ENCODE measurements at places on chromosomes 6 and 20. TPM values are rescaled to one million over a fixed set of nuclear protein-coding genes. Genes with fewer than 3 reads are reported as not detected.

DNA sequence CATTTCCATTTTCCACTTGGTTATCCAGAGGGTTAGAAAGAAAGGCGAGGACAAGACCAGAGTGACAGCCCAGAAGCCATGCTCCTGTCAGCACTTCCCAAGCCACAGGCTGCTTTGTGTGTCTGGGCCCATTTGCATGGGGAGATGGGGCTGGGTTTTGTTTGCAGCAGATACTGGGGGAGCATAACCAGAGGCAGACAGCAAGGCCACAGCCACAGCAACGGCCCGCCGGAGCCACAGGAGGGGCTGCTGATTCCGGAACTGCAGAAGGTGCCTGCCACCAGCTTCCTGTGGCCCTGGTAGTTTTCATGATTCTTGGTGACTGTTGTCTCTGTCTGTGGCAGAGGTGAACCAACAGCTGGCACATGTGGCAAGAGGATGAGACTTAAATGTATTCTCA lies 106.6 kb downstream of the DLL1 start:
- no peak for DNase-seq

GRCh38 chr20:13271977-13272975 lies 51.2 kb downstream of the ISM1 start:
- DNase-seq = no peak

DNA sequence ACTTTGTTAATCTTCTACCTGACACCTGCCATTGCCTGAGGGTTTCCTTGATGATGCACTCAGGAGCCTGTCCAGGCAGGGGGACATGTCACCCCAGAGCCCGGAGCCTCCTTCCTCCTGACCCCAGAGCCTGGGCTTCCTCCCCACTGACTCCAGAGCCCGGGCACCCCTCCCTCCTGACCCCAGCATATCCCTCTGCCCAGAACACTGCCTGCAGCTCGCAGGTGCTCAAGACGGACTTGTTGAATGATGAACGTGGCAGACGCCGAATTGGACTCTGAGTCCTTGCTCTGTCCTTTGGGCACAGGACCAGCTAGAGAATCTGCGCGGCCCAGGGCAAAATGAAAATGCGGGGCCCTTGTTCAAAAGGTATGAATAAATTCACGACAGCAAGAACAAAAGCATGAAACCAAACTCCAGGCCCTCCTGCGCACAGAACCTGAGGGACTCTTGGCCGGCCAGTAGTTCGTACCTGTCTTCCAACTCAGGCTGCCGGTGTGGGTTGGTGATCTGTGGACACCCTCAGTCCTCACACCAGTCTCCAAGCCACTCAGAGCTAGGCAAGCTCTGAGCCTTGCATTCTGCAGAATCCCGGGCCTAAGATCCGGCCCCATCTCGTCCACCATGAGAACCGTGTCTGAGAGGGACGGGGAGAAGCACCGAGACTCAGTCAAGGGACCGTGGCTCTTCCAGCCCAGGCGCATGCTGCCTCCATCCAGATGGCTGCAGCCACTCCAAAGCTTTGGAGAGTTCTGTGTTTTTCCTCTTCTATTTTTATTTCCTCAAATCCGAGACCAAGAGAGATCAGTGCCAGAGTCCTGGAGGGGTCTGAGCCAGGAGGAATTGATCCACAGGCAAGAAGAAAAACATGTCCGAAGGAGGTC lies 104.7 kb downstream of the BMP7 start:
- no peak for DNase-seq

DNA sequence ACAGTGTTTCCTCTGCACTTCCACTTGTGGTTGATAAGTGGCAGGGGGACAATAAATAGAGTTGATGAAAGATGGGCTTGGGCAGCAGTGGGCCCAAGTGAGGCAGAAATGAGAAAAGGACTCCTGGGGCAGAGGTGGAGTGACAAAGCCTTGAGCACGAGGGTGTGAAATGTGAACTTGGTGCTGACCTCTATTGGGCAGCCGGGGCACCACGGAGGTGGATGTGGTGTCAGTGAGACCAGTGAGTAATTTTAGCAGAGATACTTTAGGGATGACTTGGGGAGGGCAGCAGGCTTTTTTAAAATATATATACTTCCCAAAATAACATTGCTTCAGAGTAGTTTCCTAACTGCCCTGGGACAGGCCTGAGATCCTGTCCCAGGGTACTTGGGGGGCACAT lies 30.6 kb upstream of the MYLK2 start:
- no peak for DNase-seq

- no peak for DNase-seq
These were observed 81.8 kb upstream of the CENPW start for GRCh38 chr6:126258150-126258549.

DNA sequence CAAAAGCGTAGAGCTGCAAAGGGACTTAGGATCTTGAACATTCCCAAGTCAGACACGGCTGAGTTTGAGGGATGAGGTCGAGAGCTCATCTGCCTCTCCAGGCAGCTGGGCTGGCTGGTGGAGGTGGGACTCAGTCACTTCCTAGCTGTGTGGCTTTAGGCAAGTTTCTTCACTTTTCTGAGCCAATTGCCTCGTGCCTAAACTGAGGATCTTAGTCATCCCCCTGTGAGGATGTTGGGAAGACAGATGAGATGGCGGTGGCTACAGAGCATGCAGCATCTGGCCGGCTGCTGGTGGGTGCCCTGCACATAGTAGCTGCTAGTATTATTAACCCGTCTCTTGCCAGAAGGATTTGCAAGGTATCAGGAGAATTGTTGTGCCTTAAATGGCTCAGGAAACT lies 27.5 kb downstream of the TFAP2C start:
- no peak for DNase-seq

DNA sequence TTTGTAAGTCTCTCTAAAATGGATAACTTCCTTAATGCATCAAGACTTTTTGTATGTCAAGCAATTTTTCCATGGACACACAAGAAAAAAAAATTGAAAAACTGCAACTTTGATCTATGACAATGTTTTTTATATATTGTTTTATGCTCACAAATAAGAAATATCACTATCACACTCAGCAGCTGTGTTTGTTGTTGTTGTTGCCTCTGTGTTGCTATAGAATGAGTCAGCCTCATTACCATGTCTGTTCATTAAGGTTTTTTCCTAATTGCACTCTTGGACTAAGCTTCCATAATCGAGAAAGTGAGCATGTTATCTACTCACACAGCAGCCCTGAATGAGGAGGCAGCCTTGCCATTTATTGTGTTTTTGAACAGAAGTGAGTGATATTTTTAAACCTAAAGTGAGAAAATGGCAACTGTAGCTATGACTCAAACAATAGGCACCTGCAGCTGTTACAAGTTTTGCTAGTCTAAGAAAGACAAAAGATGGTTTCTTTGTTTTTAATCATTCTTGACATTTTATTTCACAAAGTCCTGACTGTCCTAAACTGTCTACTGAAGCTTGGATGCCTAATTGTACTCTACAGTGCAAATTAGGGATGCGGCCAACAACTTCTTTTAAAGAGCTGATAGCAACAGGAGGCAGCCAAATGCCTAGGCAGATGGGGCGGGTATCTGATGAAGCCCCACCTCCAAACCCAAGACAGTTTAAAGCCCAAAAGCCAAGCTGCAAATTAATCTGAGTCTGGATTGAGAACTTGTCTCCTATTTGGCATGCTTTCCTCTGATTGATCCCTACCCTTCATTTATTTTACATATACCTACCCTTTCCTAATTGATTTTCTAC lies 77.9 kb upstream of the DOK5 start:
- no peak for DNase-seq

DNA sequence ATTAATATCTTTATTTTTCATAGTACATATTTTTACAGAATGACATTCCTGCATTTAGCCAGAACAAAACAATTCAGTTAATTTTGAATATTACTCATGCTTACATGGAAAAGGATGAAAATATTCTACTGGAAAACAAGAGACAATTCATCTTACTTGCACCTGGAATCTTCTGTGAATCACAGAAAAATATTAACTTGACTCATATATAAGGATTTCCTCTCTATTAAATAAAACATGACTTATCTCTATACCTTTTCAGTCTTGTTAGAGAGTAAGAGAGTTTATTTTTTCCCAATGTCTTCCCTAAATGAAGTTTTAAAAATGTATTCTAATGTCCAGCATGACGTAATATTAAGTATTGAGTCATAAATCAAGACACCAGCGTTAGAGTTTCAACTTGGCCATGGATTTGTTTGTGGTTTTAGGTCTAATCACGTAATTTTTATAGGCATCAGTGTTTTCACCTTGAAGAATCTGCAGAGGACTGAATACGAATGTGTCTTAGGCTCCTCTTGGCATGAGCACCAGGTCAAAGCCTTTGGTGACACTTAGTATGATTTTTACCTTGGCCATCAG lies 445.1 kb upstream of the JAG1 start:
- no peak for DNase-seq

DNA sequence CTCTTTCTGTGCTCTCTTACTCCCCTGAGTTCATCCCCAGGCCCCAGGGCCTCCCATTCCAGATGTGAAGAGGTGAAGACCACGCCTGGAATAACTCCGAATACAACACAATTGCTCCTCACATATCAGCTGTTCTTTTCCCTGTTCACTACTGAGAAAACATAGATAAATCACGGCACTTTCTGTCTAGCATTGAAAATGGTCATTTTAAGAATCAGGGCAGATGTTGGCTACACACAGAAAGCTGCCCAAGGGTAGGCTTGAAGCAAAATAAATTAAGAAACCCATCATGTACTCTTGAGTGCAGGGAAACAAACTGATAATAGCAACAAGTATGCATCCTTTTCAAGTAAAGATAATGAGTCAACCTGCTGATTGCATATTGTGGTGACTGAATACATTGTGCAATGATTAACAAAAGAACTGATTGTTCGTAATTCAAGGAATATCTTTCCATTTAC lies 382.5 kb downstream of the PRKN start:
- no peak for DNase-seq

GRCh38 chr6:28895131-28895812 lies 28.5 kb downstream of the TRIM27 start:
- peak; percentile 66 for DNase-seq

DNA sequence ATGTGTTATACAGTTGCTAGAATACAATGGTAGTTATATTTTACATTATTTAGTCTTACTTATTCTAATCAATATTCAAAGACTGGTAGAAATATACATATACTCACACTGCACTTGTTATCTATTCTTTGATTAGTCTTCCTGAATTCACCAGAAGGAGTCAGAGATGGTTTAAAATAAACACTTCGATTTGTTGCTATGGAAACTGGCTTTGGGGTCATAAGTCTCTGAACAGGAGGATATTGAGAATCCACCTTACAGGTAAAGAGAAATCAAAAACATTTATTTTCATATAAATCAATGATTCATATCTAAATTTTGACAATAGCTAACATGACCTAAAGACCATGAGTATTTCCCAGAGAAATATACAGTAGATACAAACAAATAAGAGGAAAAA lies 41.6 kb downstream of the NUP153 start:
- DNase-seq = no peak

DNA sequence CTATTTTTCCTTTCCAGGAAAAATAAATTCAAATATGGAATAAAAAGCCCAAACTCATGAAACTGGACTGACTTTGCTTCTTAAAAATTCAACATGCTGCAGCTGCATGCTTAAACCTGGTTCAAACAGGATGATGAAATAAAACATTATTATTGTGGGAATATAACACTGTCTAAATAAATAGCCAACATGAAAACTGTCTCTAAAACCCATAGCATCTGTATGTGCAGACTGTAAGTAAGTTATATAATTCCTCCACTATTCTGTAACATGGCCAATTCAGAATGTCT lies 30.4 kb upstream of the AHI1 start:
- DNase-seq = no peak

DNA sequence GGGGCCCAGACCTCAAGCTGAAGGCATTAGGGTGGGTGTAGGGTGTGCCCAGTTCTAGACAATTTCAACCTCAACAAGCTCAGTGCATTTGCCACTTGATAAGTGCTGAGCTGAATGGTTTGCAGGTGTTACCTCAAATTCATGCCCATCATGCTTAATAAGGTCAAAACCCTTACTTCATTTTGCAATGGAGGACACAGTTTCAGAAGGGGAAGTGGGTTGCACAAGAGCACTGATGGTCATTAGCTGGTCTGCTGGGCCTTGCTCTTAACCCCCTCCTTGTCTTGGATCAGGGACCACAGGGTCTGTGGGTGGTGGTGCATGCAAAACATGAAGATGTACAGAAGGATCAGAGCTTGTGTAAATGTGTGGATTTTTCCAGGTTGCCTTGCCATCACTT lies 71.0 kb upstream of the SIRPA start:
- DNase-seq = no peak

DNA sequence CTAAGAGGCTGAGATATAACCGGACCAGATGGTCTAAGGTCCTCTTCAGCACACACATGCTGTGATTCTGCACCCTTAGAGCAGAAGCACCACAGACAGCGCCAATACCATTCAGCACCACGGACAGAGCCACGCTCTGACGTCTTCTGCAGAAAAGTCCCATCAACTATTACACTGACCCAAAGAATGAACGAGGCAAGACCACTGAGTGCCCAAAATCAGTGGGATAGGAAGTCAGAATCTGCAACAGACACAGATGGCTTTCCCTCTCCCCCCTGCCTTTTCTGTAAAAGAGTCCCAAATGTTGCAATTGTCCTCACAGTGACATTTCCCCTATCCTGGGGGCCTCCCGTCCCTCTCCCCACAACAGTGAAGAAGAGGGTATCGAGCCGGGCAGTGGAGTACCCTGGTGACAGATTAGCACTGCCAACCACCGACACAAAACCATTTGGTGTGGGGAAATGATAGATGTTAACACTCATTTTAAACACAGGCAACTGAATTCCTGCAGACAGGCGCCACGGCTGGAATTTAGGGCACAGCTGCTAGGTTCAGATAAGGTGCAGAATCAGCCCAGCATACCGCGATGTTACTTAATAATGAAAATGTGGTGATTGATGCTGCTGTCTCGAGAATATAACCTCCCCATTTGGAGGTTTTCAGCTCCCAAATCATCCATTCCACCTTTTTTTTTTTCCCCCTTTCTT lies 66.6 kb upstream of the CTNNBL1 start:
- no peak for DNase-seq

HLA-DRB5 gene
- 196 TPM for total RNA-seq

MCCD1 gene
- total RNA-seq = not detected

HLA-DOB gene
- 101 TPM for total RNA-seq

AKAP12 gene
- total RNA-seq = 0.69 TPM

TMEM217 gene
- 0.54 TPM for total RNA-seq

SLC13A3 gene
- total RNA-seq = 0.47 TPM

CTCFL gene
- total RNA-seq = not detected

TCF21 gene
- not detected for total RNA-seq

Data from activated B cell treated with CpG ODN at 0.5 μM for 24 hours (primary cell).